Stimulated activated CD8-positive, alpha-beta memory T cell treated with anti-CD3 and anti-CD28 coated beads, Interleukin-4, amount 100 ng/mL, for 4 hours (primary cell): ENCODE measurements at places on chromosomes 13 and 19.

DNA sequence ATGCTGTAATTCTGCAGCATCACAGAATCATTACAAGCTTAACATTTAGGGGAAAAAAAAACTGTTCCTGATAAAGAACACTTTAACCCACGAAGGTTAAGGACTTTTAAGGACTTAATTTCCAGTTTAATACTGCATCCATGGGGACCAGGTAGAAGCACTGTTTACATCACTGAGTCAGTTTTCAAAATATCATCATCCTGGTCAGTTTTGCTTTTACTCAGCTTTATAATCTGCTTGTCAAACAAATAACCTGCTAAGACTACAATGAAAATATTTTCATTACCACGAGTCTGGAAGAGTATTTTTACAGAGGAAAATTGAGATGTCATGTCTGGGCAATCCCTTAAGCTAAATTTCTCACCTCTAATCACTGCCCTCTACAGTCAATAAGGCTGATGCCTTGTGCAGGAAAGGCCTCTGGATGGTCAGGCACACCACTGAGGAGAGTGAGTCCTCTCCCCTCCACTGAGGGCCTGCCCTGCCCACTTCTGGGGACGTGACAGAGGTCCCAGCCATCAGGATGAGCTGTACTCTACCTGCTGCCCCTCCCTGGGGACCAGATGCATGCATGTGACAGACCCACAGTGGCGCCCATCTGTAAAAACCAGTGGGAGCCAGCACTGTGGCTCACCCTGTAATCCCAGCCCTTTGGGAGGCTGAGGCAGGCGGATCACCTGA lies 31.0 kb downstream of the FOXO1 start:
- DNase-seq = no peak

DNA sequence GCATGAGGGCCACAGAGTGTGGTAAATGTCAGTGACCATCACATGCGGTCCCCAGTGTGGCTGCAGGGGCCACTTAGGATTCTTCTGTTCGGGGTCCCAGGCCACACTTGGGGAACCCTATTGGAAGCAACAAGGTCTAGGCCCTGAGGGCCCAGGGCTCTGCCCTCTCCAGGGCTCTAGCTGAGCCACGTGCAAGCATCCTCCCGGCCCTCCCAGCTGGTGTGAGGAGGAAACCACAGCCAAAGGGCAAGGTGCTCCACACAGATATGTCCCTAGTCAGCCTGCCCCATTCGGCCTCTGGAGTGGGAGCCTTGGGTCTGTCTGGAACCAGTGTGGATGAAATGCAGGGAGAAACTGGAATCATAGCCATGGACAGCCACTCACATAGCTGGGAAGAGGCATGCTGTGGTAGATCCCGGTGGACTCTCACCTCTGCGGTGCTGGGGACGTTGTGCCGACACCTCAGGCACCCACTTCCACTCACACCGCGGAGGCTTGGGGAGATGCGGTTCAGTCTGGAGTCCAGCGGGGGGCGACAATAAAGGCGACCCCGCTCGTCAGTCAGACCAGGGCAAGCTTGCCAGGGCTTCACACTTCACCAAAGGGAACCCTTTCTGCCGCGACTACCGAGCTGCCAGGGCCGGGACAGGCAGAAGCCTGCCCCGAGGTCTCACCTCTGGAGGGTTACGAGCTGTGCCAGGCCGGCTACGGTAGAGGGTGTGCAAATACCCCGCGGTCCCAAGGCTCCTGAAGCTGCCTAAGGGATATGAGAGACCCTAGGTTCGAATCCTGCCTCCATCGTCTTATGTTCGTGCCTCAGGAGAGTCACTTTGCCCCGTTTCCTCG lies 4.3 kb upstream of the ZNF497 start:
- no peak for DNase-seq

- no peak for DNase-seq
Measured at GRCh38 chr19:2032296-2032941, 16.9 kb upstream of the BTBD2 start.

- DNase-seq = no peak
Measured at GRCh38 chr13:23833733-23834611, 55.2 kb downstream of the MIPEP start.

- DNase-seq = no peak
Measured at GRCh38 chr19:38496116-38496515, 62.6 kb downstream of the RYR1 start.

DNA sequence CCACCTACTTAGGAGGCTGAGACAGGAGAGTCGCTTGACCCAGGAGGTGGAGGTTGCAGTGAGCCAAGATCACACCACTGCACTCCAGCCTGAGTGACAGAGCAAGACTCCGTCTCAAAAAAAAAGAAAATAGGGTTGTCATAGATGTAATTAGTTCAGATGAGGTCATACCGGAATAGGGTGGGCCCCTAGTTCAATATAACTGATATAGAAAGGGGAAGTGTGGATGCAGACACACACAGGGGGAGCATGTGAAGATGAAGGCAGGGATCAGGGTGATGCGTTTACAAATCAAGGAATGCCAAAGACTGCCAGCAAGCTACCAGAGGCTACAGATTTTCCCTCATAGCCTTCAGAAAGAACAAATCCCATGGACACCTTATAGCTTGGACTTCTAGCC lies 24.3 kb upstream of the EEF1AKMT1 start:
- no peak for DNase-seq

- DNase-seq = no peak
Measured at GRCh38 chr13:111517641-111518010, 197.2 kb downstream of the TEX29 start.

DNA sequence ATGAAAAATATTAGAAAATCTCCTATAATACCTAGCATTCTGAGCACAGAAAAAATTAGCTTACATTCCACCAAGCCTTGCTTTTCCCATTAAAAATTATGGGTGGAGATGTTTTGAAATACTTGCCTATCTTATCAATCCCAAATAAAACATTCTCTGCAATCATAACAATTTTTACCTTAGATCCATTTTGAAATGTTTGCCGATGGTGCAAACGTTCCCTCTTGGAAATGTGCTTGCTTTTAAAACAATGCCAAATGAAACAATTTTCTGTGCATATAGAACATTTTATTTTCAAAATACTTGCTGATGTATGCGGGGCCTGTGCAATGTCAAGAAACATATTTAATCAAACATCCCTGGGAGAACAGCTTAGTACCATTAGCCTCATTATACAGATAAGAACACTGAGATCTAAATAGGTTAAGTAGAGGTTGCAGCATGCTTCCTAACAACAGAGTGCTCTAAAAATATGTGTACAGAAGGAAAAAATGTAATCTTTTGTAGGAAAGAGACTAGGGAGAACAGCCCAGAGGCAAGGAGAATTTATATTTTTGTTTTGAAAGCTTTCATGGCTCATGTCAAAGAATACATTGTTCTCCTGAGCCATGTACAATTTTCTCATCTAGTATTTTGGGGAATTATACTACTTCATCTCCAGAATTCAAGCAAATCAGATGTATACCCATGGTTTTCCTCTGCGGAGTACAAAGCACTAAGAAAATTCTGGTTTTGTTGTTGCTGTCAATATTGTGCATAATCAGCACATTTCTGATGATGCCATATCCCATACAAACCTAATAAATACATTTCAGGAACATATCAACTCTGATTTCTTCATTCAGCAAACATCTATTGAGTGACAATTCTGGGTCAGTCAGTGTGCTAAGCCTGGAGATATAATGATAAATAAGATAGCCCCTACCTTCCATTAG lies 25.9 kb upstream of the FNDC3A start:
- DNase-seq = no peak

- DNase-seq = no peak
Measured at GRCh38 chr13:36207672-36208071, 6.7 kb downstream of the SOHLH2 start.

DNA sequence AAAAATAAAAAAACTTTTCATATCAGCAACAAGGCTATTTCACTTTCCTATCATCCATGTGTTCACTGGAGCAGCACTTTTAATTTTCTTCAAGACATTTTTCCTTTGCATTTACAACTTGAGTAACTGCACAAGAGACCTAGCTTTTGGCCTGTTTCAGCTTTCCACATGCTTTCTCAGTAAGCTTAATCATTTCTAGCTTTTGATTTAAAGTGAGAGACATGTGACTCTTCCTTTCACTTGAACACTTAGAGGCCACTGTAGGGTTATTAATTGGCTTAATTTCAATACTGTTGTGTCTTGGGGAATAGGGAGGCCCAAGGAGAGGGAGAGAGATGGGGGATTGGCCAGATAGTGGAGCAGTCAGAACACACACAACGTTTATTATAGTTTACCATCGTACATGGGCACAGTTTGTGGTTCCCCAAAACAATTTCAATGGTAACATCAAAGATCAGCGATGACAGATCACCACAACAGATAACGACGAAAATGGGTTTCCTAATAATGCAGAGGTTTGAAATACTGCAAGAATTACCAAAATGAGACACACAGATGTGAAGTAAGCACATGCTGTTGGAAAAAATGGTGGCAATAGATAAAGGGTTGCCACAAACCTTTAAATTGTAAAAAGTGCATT lies 117.6 kb downstream of the GGACT start:
- no peak for DNase-seq

DNA sequence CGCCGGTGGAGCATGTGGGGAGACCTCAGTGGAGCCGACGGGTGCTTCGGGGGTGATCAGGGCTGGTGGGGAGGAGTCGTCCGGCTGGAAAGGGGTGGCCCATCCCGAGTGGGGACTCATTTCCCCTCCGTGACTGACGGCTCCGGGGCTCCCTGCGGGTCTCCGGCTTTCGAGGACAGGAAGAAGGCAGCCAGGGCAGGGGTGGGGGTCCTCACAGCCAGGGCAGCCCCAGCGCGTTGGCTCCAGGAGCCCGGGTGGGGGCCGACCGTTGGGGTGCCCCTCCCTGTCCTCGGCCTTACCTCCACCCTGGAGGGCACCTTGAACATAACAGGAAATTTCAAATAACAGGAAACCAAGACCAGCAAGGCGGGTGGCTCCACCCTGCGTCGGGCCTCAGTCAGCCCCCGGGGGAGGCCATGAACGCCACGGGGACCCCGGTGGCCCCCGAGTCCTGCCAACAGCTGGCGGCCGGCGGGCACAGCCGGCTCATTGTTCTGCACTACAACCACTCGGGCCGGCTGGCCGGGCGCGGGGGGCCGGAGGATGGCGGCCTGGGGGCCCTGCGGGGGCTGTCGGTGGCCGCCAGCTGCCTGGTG lies at the start of gene S1PR4:
Gene S1PR4 (plus strand): TSS at position 393 of the 596 bp plus-strand sequence. CDS start 24 bp downstream, at position 417.
- peak; percentile 38 for DNase-seq

- peak; percentile 21 for DNase-seq
Measured at GRCh38 chr19:44951179-44952159, 3.7 kb upstream of the CLPTM1 start.

DNA sequence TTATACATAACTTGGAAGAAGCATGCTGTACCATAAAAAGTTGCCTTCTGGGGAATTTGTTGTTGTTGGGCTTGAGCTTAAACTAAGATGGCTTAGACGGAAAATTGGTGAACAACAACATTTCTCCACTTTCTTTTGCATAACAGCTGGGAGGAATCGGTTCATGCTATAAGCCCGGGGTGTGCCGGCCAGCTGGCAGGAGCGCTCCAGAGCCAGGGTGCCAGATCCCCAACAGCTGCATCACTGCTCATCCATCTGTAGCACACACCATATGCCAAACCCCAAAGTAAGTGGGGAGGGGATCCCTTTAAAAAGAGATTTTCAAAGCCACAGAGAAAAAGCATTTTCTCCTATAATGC lies 419.5 kb upstream of the ARGLU1 start:
- DNase-seq = no peak

DNA sequence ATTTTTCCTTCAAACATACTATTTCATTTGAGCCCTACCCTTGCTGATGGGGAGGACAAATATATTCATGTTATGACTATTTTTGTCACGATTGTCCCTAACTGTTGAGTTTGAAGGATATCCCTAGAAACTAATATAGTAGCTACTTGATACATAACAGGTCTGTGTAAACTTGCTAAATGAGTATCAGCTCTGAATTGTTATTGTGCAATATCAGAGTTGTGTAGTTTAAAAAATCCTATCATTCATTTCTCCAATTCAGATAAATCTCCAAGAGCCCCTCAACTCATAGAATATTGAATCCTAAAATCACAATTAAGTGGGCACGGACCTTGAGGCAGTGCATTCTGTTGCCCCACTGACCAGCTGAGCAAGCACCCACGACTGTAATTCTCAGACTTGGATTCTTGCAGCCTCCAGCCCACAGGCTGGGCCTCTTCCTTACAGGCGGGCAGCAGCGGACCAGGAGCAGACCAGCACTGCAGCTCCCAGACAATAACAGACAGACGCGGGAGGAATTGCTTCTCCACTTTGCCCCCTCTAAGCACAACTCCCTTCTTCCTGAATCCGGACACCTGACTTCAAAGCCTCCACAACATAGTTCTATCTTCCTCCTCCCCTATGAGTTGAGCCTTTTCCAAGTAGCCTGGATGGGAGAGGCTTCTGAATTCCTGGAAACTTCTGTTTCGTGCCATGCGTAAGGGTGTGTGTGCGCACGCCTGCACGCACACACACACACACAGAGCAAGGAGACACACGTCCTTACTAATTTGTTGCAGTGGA lies 337.6 kb upstream of the ARGLU1 start:
- DNase-seq = no peak

- DNase-seq = no peak
Measured at GRCh38 chr19:7265963-7266362, 28.3 kb downstream of the INSR start.

GRCh38 chr19:5308451-5309437 lies 31.9 kb downstream of the PTPRS start:
- DNase-seq = no peak

- no peak for DNase-seq
Measured at GRCh38 chr13:77907666-77908341, 10.8 kb downstream of the EDNRB start.

- DNase-seq = no peak
Measured at GRCh38 chr13:103523858-103524257, 457.6 kb upstream of the SLC10A2 start.

GRCh38 chr13:24217601-24218281 lies 57.2 kb downstream of the SPATA13 start:
- DNase-seq = no peak

DNA sequence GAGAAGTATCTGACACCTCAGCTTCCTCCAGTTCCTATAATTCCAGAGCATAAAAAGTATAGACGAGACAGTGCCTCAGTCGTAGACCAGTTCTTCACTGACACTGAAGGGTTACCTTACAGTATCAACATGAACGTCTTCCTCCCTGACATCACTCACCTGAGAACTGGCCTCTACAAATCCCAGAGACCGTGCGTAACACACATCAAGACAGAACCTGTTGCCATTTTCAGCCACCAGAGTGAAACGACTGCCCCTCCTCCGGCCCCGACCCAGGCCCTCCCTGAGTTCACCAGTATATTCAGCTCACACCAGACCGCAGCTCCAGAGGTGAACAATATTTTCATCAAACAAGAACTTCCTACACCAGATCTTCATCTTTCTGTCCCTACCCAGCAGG lies 3.1 kb downstream of the KLF5 start:
- no peak for DNase-seq

DNA sequence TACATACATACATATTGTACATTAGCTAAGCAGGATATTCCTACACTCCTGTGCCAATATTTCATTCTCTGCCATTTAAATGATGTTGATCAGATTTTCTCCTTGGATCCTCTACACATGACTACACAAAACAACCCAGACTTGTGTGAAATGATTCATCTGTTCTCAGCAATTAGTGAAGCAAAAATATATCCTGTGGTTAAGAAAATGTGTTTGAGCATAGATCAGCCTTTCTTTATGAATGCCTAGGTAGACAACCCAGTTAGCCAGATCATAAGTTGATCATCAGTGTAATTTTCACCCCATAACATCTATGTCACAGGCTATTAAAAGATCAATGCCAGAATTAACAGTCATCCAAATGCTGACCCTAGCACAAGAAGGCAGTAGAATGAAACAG lies 275.2 kb upstream of the EDNRB start:
- no peak for DNase-seq

GRCh38 chr13:26376430-26376829 lies 122.5 kb downstream of the CDK8 start:
- no peak for DNase-seq

- no peak for DNase-seq
Measured at GRCh38 chr19:679418-680286, 3.5 kb downstream of the FSTL3 start.
